ENCODE measurements at places on chromosomes 5 and 9.

DNA sequence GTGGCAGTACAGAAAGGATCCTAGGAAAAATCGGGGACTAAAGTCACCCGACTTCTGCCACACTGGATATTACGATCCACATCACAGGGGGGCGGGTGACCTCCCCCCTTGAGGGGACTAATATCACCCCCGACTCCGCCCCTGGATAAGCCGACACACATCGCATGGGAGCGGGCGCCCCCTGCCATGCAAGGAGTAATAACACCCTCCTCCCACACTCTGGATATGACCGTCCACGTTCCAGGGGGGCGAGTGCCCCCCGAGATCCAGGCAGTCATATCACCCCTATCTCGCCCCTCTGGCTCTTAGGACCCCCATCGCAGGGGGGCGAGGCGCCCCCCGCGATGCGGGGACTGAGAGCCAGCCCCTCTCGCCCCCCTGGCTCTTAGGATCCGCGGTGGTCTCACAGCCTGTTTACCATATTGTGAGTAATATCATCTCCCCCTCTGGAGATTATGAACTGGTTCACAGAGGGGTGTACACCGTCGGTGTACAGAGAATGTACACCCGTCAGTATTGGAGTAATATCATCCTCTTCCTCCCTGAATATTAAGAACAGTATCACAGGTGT, 423.0 kb downstream of the DIRAS2 start:
- DNase-seq = peak; percentile 80

DNA sequence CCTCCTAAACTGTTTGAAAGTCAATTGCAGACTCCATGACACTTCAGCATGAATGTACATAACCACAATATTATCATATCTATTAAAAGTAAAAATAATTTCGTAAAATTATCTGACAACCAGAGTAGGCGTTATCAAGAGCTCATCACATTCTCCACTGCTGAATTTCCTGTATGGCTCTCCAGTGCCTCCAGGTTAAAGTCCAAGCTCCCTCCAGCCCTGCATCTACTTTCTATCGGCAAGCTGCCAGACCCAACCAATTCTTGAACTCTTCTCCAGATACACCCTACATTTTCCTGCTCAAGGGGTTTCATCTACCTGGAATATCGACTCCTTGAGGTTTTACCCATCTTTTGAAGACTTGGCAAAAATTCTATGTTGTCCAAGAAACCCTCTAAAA, 74.5 kb upstream of the TBC1D2 start:
- DNase-seq = no peak

DNA sequence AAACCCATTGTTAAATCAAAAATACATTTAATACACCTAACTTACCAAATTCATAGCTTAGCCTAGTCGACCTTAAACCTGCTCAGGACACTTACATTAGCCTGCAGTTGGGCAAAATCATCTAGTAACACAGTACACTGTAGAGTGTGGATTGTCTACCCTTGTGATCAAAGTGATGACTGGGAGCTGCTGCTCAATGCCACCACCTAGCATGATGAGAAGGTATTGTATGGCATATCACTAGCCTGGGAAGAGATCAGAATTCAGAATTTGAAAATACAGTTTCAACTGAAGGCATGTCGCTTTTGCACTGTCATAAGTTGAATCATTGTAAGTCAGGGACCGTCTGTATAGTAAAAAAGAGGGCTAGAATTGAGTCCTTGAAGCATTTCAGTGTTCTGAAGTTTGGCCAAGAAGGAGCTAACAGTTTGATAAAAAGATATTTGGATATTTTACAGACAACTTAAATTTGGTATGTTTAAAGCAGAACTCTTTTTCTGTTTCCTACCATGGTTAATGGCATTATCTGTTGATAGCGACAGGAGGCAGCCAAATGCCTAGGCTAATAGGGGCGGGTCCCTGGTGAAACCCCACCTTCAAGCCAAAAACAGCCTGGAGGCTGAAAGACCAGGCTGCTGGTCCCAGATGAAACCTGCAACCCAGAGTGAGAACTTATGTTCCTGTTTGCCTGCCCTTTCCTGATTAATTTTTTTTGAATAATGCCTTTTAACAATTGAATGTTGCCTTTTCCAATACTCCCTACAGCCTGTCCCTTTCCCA, 23.0 kb downstream of the SMIM15 start:
- peak; percentile 61 for DNase-seq

GRCh38 chr5:151571270-151572173, 19.6 kb downstream of the FAT2 start:
- peak; percentile 54 for DNase-seq

- no peak for DNase-seq
Measured at GRCh38 chr9:83034587-83034986, 28.4 kb downstream of the RASEF start.

DNA sequence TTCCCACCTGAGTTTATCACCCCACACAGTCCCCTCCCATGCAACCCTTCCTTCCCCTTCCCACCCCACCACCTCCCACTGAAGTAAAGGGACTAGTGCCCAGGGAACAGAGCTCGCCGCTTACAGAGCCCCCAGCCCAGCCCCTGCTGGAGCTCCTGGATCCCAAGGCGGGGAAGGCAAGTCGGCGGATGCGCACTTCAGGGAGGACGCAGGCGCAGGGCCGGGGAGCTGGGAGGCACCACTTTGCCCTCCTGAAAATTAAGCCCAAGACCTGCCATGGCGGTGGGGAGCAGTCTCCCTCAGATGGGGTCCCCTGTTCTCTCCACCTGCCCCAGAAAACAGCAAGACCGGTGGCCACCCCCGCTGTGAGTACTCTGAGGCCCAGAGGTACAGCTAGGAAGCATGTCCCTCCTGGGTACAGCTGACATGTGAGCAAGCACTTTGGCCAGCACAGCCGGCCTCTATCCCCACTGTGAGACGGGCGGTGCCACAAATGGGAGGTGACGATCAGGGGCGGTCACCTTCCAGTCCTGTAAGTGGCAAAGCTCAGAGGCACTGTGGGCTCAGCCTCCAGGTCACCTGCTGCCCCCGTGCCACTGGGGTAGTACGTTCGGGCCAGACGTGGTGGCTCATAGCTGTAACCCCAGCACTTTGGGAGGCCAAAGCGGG, 45.9 kb downstream of the COL23A1 start:
- DNase-seq = no peak

GRCh38 chr9:8232726-8233125, 433.1 kb upstream of the DMAC1 start:
- no peak for DNase-seq

DNA sequence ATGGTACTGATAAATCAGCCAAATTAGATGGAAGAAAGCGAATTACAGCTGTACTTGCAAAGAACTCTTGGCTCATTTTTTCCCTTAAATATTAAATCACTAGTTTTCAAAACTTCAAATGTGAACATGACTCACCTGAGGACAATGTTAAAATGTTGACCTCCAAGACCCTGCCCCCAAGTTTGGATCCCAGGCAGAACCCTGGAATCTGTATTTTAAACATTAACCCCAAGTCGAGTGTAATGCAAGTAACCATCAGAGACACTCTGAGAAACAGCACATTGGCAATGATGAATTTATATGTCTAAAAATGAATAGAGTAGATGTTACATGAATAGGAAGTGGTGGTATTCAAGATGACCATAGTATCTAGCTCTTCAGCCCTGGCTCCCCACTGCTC, 2.3 kb upstream of the CD274 start:
- no peak for DNase-seq

GRCh38 chr5:141807329-141807728, 70.9 kb downstream of the PCDH1 start:
- no peak for DNase-seq

GRCh38 chr5:157994906-157995519, 136.1 kb upstream of the CLINT1 start:
- peak; percentile 96 for DNase-seq

GRCh38 chr9:91611582-91611981, 187.9 kb upstream of the NFIL3 start:
- DNase-seq = no peak

DNA sequence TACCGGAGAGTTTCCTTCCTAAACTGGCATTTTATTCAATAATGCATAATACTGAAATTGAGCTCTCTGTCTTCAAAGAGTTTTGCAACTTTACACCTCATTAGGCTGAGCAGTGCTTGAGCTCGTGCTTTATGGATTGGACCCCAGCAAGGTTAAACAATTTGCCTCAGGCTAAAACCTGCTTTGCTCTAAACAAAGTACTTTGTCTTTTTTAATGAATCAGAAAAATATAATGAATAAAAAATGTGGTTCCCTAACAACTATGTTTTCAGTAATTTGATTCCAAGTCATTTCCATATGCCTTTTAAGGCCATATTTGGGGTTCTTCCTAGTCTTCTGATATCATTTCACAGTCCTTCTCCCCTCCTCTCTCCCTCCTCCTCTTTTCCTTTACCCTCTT, 20.0 kb downstream of the ZNF366 start:
- DNase-seq = no peak

DNA sequence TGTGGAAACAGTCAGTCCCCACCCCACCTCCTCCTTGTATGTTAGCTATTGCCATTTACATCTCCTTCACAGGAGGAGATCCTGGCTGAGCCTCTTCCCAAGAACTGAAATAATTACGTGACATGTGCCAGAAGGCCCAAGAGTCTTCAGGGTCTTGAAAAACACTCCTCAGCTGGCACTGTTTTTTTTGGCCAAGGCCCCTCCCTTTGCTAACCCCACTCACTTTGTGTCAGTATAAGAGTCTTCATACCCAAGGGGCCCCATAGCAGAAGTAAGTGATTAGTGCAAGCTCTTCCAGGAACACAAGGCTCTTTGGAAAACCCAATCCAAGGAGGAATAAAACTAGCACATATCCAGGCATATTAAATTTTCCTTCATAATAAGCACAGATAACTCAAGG, 5.7 kb upstream of the LARP1 start:
- no peak for DNase-seq

GRCh38 chr5:142886211-142886610, 116.0 kb downstream of the ARHGAP26 start:
- no peak for DNase-seq
